ENCODE measurements at places on chromosomes 1 and 21. TPM values are rescaled to one million over a fixed set of nuclear protein-coding genes. Genes with fewer than 3 reads are reported as not detected.

The SPATA17 gene
- 0.98 TPM for total RNA-seq

The RXRG gene
- not detected for total RNA-seq

The DENND2D gene
- 2.3 TPM for total RNA-seq

The TMOD4 gene
- not detected for total RNA-seq

The LCE3D gene
- not detected for total RNA-seq

The TCHHL1 gene
- not detected for total RNA-seq

The OR6K3 gene
- total RNA-seq = not detected

The FAM72D gene
- 2.2 TPM for total RNA-seq

The IGSF3 gene
- 0.39 TPM for total RNA-seq

The AMPD1 gene
- total RNA-seq = not detected

The RGSL1 gene
- total RNA-seq = not detected

The GPR157 gene
- total RNA-seq = 7.6 TPM

The SLC1A7 gene
- not detected for total RNA-seq

The SCMH1 gene
- 10.3 TPM for total RNA-seq

The KCNA2 gene
- total RNA-seq = not detected

The ANXA9 gene
- 0.37 TPM for total RNA-seq

Data from subcutaneous preadipocyte (primary cell).